ENCODE measurements at places on chromosomes 1 and 21. TPM values are rescaled to one million over a fixed set of nuclear protein-coding genes. Genes with fewer than 3 reads are reported as not detected.

DNA sequence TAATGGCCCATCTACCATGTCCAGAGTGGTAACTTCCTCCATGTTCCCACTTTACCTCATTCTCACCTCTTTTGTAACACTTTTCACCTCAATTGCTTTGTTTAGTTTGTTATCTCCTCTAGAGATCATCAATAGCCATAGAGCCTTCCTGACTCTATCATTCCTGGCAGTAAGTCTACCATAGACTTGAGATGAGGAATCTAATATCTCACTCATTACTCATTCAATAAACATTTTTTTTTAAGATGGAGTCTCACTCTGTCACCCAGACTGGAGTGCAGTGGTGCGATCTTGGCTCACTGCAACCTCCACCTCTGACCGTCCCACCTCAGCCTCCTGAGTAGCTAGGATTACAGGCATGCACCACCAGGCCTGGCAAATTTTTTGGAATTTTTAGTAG lies 7.1 kb downstream of the NMNAT2 start:
- DNase-seq = no peak

DNA sequence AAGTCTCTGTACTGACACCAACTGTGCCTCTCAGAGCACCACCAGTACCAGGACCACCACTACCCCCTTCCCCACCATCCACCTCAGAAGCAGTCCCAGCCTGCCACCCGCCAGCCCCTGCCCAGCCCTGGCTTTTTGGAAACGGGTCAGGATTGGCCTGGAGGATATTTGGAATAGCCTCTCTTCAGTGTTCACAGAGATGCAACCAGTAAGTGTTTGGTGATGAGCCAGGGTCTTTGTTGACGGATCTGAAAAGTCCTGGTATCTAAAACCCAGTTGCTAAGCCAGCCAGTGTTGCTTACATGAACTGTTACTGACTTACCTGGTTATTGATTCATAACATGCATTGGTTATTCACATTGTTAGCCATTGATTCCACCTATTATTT lies 1.1 kb downstream of the C1orf56 start:
- DNase-seq = no peak

- DNase-seq = no peak
Measured at GRCh38 chr1:232667094-232667777, 37.3 kb upstream of the SIPA1L2 start.

- DNase-seq = no peak
Measured at GRCh38 chr1:30908316-30908695, 252 bp downstream of the SDC3 start.

DNA sequence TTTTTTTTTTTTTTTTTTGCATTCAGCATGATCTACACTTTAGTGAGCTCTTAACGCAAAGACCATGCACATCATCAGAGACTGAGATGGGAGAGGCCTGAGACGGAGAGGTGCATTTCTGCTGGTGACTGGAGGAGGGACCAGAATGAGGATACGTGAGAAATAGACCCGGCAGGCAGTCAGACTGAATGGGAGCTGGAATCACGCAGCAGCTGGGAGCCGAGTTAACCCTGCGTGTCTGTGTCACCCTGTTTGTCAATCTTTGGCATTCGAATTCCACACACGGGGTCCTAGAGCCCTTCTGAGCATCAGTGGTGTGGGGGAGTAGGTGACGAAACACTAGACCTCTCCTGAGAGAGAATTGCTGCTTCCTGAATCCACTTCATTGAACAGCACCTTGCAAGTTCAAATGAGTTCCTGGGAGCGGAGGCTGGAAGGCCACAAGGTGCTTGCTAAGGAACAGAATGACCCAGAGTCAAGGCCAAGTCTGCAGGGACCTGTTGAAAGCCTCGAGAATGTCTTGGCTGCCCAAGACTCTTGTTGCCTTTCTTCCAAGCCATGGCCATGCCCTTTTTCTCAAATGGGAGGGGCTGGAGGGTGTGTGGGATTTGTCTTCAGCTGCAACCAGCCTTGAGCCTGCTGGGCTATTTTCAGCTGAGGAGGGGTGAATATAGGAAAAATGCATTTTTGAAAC lies 123.3 kb downstream of the CNIH3 start:
- no peak for DNase-seq

- peak; percentile 70 for DNase-seq
Measured at GRCh38 chr1:9292361-9293240, at the start of gene SPSB1. Gene SPSB1 (plus strand): TSS chr1:9292894. CDS start chr1:9355892, 62,998 bp downstream.

DNA sequence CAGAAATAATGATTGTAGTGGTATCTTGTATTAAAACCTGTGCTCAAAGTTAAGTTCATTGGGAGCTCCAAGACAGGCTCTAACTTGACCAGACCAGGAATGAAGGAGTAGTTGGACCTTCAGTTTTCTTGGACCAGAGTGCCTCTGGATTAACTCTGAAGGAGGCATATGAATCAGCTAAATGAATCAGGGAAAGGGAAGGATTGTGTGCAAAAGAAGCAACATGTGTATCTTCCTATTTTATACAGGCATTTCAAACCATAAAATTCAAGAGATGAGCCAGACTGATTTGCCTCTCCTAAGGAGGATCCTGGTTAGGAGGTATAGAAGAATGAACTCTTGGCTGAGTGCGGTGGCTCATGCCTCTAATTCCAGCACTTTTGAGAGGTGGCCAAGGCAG lies 71.4 kb downstream of the CC2D1B start:
- no peak for DNase-seq

DNA sequence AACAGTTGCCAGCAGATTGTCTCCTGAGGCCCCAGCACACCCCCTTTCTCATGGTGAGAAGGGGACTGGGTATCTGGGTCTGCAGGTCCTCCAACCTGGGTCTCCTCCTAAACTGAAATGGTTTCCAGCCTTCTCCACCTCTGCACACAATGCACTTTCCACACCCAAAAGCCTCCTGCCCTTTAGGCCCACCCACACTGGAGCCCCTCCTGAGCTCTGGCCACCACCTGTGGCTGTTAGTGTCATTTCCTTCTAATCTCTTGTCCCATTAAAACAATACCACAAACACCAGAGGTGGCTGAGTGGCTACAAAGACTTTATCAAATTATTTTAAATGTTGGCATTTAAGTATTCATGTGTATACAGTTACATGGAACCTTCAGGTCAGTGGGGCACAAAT lies 11.5 kb downstream of the GPR3 start:
- no peak for DNase-seq

DNA sequence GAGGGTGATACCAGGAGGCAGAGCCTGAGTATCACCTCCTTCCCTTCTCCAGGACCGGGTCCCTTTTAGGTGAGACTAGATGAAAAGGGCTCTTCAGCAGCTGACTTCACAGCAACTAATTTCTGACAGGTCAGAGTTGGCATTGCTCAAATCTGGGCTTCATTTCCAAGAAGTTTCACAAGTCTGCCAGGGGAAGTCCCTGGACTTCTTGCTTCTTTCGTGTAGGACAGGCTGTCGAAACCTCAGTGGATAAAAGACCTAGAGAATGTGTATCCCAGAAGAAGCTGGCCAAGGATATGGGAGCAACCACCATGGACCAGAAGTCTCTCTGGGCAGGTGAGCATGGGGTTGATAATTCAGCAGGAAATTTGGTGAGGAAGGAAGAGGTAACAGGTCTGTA lies at the start of gene CHI3L2:
TSS of gene CHI3L2 (plus strand) at position 280 of the 400 bp plus-strand sequence. CDS start at position 297, 17 bp downstream.
- DNase-seq = peak; percentile 92

GRCh38 chr1:41842993-41843755 lies 75.5 kb downstream of the HIVEP3 start:
- no peak for DNase-seq

- peak; percentile 82 for DNase-seq
Measured at GRCh38 chr1:208977012-208977411, 606.5 kb upstream of the CAMK1G start.

DNA sequence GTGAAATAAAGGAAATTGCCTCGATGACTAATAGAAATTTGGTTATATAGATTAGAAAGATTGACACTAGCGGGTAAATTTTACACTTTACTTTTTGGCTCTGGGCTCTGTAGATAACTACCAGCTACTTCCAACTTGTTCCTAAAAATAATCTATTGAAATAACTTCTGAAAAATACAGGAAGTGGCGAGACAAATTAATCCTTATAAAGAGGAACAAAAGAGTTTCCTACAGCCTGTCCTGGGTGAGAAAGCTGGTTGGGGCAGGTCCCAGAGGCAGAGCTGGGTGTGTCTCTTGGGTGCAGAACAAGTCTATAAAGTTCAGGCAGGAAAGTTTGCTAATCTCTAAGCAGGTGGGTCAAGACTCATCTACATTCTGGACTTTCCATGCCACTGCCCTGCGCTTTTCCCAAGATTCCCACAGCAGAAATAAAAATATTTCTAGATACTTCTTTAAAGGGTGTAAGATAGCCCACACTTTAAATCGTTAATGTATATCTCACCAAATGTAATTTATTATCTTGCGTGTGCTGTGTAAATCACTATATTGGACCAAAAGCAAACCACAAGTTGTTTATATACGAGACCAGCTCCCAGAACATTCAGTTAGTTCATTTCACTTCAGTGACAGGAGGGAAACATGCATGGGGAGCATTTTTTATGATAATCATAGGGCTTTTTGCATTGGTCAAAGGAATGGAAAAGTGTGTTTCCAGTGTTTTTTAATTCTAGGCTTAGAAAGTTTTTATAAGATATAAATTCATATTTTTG lies 70.1 kb upstream of the NRIP1 start:
- no peak for DNase-seq

DNA sequence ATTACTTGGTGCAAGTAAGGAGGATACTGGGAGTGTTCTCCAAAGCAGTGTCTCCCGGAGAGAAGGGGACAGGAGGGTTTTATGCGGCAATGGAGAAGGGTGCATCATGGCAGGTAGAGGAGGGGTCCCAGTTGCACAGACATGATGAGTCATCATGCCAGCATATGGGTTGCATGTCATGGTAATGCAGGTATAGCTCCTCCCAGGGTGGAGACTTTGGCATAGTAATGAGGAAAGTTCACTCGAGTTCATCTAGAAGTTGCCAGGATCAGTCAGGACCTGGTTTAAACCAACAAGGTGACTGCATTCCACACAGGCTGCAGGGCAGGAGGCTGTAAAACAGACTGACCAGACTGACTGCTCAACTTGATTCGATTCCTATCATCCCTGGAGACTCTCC lies 355.7 kb upstream of the DUSP10 start:
- peak; percentile 39 for DNase-seq

DNA sequence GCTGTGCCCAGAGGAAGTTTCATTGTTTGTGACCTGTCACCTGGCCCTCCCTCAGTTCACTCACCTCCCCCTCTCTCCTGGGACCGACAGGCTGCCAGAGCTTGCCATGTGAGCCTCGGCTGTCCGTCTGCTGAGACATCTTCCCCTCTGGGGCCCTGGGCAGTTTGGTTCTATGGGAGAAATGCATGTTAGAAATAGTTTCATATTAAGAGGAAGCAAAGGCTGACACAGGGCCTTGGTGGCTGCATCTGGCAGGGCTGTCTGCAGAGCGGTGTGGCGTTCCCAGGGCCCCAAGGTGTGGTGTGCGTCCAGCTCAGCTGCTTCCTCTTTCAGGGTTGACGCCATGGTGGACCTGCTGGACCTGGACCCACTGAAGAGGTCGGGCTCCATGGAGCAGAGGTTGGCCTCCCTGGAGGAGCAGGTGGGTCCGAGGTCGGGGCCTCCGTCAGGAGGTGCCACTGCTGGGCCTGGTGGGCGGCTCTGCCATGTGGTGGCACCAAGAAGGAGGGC lies 31.9 kb upstream of the LRRC3 start:
- DNase-seq = no peak

- DNase-seq = peak; percentile 96
Measured at GRCh38 chr1:64133036-64133435, 70.4 kb upstream of the UBE2U start.

DNA sequence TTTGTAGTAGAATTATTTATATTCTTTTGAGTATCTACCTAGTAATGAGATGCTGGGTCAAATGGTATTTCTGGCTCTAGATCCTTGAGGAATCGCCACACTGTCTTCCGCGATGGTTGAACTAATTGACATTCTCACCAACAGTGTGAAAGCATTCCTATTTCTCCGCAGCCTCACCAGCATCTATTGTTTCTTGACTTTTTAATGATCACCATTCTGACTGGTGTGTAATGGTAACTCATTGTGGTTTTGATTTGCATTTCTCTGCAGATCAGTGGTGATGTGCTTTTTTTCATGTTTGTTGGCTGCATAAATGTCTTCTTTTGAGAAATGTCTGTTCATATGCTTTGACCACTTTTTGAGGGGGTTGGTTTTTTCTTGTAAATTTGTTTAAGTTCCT lies 15.3 kb upstream of the IL23R start:
- DNase-seq = no peak

DNA sequence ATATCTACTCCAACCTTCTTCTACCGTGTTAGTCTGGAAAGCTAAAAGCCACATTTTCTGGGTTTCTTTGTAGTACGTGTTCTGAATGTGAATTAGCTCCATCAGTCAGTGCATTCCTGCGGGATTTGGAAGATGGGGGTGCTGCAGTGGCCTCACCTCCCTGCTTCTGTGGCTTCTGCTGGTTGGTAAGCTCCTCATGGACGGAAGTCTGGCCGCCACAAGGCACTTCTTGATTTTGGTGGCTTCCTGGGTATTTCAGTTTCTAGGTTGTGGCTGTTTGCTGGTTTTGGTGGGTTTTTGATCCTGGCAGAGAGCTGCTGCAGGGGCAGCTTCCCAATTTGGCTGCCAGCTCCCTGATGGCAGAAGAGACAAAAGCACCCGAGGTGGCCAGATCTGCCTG lies 20.9 kb upstream of the TACSTD2 start:
- DNase-seq = no peak

- DNase-seq = no peak
Measured at GRCh38 chr1:14740016-14740415, 141.5 kb downstream of the KAZN start.

GRCh38 chr1:12085643-12086260 lies 22.6 kb downstream of the TNFRSF8 start:
- DNase-seq = no peak

- no peak for DNase-seq
Measured at GRCh38 chr1:70947835-70948234, 99.8 kb downstream of the PTGER3 start.

- DNase-seq = no peak
Measured at GRCh38 chr1:21277180-21277579, 13.1 kb downstream of the ECE1 start.

DNA sequence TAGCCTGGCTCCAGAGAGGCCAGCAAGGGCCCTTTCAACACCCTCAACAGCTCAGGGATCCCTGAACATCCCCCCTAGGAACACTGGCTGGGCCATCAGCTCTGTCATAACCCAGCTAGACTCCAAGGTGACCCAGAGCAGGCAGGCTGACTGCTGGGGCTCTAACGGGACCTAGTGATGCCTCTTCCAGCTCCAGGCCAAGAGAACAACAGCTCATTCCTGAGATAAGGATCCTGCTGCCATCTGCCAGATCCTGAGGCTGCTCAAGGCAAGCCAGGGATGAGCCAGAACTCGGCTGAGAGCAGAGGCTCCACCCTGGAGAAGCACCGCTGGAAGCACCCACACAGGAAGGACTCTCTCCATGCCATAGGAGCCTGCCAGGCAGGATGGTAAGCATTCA lies 2.0 kb downstream of the VSIG8 start:
- no peak for DNase-seq

TMEM53 gene
- total RNA-seq = 2.2 TPM

ZFP69B gene
- total RNA-seq = 8.9 TPM

JAM2 gene
- not detected for total RNA-seq

LAD1 gene
- 40.9 TPM for total RNA-seq

SEMA4A gene
- total RNA-seq = 4.7 TPM

LMX1A gene
- not detected for total RNA-seq

REN gene
- total RNA-seq = not detected

PALMD gene
- 0.33 TPM for total RNA-seq

RIPPLY3 gene
- total RNA-seq = not detected

FCRL2 gene
- not detected for total RNA-seq

RBM11 gene
- 3.9 TPM for total RNA-seq

ARHGEF19 gene
- 1.7 TPM for total RNA-seq

CELF3 gene
- total RNA-seq = not detected

CD84 gene
- not detected for total RNA-seq

SH2D1B gene
- not detected for total RNA-seq

WDR64 gene
- not detected for total RNA-seq

RNF115 gene
- total RNA-seq = 19.5 TPM

SPRR4 gene
- not detected for total RNA-seq

TOMM40L gene
- total RNA-seq = 12.3 TPM

All from MCF 10A (cell line).